Hindlimb muscle (tissue), 1 donor: ENCODE measurements at places on chromosomes 13 and 19.

DNA sequence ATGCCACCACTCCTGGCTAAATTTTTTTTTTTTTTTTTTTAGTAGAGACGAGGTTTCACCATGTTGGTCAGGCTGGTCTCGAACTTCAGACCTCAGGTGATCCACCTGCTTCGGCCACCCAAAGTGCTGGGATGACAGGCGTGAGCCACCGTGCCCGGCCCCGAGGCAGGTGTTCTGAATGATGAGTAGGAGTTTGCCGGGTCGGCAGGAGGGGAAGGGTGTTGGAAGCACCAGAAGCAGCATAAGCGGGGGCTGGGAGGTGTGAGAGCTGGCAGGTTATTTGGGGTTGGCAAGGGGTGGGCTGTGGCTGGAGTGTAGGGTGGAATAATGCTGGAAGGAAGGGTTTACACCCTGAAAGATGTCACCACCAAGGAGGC is 1.8 kb downstream of the SPPL2B start:
- DNase-seq, result no peak

DNA sequence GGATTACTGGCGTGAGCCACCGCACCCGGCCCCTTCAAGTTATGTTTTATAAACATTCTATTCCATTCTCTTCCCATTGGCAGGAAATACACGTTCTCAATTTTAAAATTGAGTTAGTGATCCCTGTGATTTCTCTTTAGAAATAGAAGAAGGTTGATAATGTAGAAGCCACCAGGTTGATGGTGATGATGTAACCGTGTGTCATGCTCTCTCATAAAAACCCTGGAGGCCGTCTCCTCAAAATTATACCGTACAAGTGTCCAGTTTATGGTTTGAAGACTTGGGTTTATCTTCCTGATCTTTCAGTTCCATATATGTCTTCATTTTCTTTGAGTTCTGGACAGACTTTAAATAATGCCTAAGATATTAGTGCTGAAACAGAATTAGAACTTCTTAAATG is 32.2 kb downstream of the COG3 start:
- no peak for DNase-seq

GRCh38 chr19:13189600-13189999 is 39.4 kb downstream of the IER2 start:
- no peak for DNase-seq

DNA sequence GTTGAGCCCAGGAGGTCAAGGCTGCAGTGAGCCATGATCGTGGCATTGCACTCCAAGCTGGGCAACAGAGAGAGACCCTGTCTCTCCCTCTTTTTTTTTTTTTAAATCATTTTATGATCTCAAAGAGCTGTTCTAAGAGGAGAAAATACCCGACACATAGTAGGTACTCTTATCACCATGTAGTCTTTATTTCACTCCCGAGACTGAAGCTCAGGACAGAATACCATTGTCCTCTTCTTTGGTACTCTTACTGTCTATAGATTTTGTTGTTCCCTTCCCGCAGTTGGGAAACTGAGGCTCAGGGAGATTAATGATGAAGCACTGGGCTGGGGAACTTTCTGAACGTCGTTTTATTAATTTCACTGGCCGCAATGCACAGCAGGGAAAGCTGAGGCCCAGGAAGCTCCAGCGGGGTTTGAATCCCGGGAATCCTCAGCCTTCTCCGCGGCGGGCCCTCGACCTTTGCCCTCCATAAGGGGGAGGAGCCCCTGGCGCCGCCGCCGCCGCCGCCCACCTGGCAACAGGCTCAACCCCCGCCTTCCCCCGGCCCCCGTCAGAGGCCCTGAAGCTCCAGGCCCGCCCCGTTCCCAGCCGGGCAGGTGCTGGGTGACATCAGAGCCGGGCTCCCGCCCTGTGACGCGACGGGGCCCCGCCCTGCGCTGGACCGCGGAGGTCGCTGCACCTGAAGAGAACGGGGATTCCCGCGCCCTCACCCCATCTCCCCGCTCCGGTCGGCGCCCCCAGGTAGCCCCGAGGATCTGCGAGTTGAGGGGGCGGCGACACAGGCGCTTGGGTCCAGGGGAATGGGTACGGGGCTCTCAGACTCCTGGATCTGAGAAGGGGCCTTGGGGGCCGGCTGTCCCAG is 1.6 kb downstream of the MYH14 start:
- DNase-seq, result no peak
